Hepatic stellate cell (primary cell): ENCODE measurements at places on chromosomes 4 and X.

DNA sequence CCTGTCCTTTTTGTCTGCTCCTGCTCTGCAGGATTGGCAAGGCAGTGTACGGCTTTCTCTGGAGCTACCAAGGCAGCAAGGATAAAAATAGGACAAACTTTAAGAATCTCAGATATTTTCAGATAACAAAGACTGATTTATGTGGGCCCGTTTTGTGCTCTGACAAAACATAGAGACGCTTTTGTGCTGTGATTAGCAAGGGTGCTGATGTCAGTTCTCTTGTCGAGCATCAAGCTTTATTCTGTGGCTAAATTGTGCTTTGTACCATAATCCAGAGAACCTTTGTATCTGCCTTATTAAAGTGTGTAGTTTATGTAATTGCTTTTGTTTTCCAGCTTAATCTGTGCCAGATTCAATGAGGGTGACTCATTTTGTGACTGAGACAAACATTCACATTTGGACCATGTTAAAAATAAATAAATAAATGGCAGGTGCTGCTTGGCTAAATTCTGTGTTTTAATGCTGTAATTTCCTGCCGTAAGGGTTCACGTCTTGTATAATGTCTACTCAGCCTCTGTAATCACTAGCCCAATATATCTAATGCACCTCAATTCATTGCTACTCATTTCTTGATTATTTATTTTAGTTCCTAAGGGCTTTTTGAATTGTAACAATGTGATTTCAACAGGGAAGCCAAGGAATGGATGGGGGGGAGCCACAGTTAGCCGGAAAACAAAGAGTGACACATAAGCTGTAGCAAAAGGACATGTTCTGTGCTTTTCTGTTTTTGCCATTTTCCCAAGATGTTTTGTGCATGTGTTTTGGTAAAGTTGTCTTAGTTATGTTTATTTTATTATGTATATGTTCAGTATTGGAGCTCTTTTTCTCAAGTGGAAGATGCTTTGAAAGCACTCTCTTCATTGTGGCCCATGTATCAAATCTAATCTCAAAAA, 75.1 kb downstream of the GAB1 start:
- no peak for DNase-seq

- no peak for DNase-seq
Observed at GRCh38 chr4:7007944-7008343, 35.2 kb upstream of the TADA2B start.

DNA sequence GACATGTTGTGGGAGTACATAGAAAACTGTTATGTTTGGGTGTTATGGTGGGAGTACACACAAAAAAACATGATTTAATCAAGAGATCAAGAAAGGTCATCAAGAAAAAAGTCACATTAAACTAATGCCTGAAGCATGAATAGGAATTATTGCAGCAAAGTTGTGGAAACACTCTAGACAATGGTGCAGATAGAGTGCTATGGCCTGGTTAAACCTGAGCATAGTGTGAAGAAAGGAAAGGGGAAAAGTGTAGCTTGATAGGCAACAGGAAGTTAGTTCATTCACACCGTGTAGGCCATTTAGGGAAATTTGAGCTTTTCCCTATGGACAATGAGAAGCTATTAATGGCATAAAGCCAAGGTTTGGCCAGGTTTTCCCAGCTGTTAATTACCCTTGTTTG, 162.1 kb upstream of the EMCN start:
- DNase-seq = no peak

DNA sequence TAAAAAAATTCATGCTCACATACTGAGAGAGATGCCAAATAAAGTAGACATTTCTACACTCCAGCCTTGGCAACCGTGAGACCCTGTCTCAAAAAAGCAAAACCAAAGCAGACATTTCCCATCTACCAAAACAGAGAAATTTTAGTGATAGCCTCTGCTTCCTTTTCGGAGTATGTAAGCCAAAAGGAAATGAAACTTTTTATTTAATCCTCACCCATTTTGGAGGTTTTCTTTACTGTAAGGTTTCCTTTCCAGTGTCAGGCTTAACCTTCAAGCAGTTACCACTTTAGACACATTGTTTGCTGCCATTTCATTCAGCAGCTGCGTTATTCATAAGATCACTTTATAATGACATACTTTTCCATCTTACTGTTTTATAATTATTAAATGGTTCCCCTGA, 15.9 kb downstream of the ADD1 start:
- no peak for DNase-seq

GRCh38 chr4:107442538-107443111, 277.4 kb downstream of the PAPSS1 start:
- DNase-seq = no peak

DNA sequence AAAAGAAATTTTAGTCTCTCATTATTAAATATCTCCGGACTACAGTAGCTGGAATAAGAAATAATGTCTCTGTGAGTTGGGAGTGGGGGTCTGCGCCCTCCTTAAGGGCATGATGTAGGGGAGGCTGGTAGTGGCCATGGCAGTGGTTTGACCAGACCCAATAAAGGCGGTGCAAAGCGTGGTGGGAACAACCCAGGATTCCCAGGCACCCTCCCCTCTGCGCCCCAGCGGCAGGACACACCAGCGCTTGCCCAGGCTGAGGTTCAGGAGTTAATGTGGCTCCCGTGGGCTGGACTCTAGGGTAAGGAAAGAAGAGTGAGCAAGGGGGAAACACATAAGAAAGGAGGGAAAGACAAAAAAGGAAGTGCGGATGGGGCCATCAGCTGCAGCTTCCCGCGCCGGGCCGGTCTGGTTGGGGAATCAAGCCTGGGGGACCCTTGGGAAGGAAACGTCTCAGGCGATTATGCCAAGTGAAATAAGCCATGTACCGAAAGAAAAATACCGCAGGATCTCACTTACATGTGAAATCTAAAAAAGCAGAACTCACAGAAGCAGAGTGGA, 157.5 kb upstream of the SMIM31 start:
- DNase-seq = no peak

DNA sequence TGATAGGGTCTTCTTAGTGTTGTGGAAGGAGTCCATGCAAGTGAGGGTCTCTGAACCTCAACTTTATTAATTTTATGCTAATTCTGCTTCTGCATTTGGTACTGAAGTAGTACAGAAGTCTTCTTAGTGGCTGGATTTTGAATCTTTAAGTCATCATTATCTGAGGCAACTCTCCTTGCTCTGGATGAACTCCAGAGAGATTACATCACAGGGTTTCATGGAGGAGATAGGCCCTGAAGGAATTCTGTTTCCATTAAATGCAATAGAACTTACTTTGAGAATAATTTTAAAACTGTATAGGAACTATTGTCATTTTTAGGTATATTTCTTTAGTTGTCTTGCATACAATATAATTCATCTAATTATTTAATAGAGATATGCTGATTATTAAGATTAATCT, 451.2 kb downstream of the FAT4 start:
- no peak for DNase-seq

DNA sequence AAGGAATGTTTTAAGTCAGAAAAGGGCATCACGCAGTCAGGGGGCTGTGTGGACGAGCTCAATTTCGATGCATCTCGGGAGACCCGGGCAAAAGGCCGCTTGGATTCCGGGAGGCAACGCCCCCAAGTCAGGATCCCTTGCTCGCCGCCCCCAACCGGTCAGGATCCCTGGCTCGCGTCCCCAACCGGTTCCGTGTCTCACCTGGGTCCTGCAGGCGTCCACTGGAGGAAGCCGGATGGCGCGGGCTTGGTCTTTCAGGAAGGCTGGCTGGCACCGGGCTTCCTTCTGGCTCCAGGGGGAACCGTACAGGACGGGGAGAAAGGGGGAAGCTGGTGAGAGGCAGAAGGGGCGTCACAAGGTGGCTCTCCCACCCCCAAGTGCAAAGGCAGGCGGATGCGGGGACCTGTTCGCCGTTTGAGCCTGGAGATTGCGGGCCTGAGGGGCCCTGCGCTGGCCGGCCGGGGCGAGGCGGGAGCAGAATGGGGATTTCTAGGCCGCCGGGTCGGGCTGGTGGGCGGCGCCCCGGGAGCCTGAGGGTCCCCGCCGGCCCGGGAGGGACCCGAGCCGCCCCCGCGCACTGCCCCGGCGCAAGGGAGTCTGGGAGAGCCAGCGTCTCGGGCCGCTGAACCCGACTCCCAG, 84.7 kb downstream of the HPRT1 start:
- DNase-seq = no peak

DNA sequence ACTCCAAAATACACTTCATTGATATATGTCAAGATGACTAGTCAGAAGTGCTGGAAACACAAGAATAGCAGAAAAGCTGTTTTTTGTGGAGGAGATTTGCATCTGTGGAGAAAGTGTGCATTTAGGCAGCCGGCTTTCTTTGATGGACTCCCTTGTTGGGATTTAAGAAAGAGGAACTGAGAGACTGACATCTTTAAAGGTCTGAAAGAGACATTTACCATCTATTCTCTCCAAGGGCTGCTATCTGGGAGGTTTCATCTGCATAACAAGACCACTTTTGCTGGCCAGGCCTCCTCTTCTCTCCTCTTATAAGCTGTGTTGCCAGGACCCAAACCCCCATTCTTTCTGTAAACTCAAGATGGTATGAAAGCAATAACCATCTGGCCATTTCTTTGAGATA, 1065.0 kb downstream of the NLGN4X start:
- DNase-seq = no peak

DNA sequence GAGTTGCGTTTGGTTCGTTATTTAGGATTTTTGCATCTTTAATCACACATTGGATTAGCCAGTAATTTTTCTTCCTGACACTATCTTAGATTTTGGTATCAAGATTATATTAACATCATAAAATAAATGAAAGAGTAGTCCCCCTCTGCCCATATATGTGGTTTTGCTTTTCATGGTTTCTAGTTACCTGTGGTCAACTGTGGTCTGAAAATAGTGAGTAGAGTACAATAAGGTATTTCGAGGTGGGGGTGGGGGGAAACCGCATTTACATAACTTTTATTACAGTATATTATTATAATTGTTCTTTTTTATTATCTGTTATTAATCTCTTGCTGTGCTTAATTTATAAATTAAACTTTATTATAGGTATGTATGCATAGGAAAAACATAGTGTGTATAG, 152.4 kb downstream of the STIM2 start:
- no peak for DNase-seq

- no peak for DNase-seq
Observed at GRCh38 chr4:6594826-6595355, 19.9 kb downstream of the MAN2B2 start.

DNA sequence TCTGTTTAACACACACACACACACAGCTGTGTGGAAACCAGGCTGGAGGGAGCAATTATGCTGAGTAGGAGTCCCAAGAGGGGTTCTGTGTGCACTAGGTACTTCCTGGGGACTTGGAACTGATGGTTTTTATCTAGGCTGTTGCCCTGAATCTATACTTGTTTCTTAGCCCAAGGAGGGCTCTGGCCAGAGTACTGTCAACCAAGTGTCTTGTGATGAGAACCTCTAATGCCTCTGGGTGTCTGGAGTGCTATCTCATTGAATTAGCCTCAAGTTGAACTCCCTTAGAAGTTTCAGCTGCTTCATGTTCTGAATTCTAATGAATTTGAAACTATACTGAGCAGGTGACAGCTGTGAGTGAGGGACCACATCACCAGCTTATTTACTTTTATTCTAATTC, 16.6 kb downstream of the ARHGAP24 start:
- DNase-seq = no peak

DNA sequence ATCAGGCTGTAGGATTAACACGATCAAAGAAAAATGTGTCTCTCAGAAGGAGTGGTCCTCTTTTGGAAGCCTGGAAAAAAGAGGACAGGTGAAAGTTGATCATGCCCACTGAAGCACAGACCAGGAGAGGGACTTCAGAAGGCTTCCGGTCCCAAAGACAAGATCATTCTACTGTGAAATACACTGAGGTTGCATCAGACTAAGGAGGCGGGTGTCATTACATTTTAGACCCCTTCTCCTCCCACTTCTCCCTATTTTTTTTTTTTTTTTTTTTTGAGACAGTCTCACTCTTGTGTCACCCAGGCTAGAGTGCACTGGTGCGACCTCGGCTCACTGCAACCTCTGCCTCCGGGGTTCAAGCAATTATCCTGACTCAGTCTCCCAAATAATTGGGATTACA, 67.5 kb downstream of the RBM47 start:
- no peak for DNase-seq

- DNase-seq = no peak
Observed at GRCh38 chr4:55080174-55080865, 45.1 kb downstream of the KDR start.

- DNase-seq = no peak
Observed at GRCh38 chr4:122636697-122637096, 15.8 kb upstream of the IL21 start.
